GM13976 (cell line): ENCODE measurements at places on chromosomes 2 and 18.
A peak's percentile ranks its signal among the peaks of the same experiment; 100 is the strongest.

GRCh38 chr18:48875942-48876511 is 74.7 kb downstream of the SMAD7 start:
- DNase-seq = no peak

- no peak for DNase-seq
Measured at GRCh38 chr2:170204298-170204951, 26.5 kb downstream of the MYO3B start.

DNA sequence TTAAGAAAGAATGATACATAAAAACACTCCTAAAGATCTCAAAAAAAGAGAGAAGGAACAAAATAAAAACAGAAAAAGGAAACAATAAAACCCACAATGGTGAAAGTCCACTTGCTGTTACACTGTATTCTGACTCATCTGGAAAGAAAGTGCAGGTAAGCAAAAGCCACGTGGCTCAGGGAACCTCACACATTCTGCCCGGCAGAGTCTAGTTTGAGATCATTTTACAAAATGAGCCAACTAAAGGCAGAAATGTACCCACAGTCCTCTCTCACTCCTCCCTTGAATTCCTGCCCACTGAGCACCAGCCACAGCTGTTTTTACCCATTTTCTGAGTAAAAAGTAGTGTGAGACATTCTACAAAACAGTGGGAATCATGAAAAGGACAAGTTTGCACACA is 10.0 kb downstream of the KCNH7 start:
- DNase-seq = no peak

- no peak for DNase-seq
Measured at GRCh38 chr2:236366397-236366796, 102.2 kb upstream of the ASB18 start.

DNA sequence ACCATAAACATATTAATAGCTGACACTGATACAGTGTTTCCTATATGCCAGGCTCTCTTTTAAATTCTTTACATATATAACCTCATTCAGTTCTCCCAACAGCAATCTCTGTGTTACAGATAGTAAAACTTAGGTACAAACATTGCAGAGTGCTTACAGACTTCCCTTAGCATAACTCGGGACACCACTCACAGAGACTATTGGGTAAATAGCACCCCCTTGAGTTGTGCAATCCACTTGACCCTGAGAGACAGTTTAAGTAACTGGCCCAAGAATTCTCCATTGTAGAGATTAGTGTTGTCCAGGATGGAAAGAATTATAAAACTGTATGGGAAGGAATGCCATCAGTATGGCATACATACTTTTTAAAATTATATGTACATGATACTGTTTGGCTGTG is 110.1 kb downstream of the POLE4 start:
- DNase-seq = no peak

GRCh38 chr2:62505109-62505749 is 766 bp downstream of the TMEM17 start:
- no peak for DNase-seq

- no peak for DNase-seq
Measured at GRCh38 chr2:54640834-54641540, 82.5 kb upstream of the EML6 start.

DNA sequence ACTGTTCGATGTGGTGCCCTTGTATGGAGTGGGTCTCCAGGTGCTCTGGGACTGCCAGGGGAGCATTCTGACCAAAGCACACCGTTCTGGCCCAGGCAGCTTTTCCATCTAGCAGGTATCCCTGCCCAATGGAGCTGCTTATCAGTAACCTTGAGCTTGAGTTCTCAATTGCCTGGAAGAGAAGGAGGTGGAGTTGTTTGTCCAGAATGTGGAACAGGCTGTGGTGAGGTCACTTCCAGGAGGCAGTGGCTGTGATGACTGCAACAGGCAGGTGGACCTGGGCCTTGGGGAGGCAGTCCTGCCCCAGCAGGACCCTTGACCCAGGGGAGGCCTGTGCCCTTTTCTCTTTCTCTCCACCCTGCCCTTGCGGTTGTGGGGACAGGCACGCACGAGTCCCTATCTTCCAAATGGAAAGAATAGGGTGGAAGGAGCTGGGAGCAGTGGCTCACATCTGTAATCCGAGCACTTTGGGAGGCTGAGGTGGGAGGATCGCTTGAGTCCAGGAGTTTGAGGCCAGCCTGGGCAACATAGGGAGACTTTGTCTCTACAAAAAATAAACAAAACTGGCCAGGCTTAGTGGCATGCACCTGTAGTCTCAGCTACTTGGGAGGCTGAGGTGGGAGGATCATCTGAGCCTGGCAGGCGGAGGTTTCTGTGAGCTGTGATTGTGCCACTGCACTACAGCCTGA is 66.2 kb upstream of the MCFD2 start:
- no peak for DNase-seq

DNA sequence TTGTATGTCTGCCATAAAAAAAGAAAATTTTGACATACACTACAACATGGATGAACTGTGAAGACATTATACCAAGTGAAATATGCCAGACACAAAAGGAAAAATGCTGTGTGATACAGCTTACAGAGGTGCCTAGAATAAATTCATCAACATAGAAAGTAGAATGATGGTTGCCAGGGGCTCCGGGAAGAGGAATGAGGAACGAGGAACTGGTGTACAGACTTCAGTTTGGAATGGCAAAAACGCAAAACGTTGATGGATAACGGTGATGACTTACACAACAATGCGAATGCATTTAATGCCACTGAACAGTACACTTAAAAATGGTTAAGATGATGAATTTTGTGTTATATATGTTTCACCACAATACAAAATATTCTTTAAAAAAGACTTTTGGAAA is 61.0 kb downstream of the TTC21B start:
- DNase-seq = no peak

DNA sequence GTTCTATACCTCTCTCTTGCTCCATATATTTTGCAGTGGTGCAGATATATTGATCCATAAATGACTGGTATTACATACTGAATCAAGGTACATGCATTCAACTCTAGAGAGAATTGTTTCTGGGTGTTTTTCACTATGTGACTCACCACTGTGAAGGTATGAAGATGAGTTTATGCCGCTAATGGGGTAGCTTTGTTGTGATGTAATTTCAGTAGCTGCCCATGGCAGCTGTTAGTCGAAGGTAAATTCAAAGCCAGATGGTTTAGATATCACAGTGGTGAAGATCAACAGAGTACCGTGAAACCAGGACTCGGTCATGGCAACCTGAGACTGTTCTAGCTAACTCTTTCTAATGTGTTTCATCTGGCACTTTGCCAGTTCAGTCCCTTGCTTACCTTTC is 50.4 kb downstream of the PKP4 start:
- peak; percentile 20 for DNase-seq

DNA sequence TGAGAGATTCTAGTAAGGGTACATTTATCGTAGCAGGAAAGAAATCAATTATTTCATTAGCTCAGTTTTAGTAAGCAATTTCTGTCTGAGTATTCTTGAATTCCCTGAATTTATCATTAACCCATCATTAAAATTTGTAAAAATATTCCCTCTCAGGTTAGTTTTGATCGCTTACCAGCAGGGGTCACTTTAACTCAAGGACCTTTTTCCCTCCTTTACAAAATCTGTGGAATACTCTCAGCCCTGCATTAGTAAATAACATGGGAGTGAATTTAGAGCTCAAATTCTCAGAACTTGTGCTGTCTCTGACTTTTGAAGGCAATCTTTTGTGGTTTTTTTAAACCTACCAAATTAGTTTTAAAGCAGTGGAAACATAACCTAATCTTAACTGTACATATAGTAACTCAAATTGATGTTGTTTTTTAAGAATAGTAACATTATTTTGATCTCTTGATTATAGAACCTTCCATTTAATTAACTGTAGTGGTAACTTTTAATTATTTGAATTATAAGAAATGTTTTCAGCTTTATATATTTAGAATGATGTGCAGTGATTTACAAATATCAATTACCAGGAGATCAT is 97.2 kb downstream of the AGPS start:
- no peak for DNase-seq

DNA sequence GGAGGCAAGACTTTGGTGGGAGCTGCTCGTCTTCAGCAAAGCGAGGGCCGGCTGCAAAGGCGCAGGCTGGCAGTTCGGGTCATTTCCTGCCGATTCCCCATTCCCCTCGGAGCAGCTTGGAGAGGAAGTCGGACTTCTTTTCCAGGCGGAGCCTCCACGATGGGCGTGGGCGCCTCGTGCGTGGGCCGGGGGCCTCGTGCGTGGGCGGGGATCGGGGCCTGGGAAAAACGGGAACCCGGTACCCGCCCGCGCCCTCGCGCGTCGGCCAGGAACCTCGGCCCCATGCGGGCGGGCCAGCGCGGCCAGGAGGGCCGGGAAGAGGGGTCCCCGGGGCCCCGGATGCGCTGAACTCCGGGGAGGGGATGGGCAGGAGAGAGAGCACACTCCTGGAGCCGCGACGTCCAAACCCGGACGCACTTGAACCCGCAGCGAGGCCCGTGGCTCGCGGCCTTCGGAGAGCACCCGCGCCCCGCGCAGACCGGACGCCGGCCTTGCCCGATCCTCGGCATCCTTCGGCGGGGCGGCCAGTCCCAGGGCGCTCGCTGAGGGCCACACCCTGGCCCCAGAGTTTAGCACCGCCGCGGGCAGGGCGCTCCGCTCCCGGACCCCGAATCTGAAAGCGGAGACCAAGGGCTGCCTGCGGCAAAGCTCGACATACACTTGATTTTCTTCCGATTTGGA is 368.4 kb downstream of the MTX2 start:
- DNase-seq = no peak

DNA sequence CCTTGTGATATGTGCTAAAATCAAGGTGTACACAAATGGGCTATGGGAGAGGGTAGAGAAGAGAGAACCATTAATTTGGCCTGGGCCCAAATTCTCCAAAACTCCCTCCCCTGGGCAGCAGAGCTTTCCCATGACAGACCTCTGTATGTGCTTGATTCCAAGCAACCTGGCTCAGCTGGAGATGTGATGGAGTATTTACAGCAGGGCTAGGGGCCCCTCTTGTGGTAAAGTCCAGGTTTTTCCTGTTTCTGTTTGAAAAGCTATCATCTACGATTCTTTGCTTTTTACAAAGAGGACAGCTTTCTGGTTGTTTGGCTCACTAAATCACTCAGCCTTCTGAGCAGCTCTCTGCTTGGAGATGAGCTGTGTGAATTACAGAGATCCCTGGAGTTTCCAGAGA is 40.3 kb downstream of the KCNS3 start:
- no peak for DNase-seq

DNA sequence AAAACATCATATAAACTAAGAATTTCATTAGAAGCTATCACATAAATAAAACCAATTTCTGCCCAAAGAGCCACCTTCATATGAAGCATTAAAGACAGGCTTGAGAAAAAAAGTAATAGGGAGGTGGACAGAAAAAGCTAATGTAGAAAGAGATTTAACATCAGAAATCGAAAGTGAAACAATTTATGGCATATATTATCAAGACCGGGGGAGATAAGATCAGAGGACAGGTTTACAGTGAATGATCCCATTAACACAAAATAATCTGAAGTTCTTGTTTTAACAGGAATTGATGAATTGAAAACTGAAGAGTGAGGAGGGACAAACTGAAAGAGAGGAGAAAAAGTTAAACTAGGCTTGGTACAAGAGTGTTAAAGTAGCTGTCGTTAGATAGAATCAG is 786.3 kb upstream of the FSHR start:
- DNase-seq = peak; percentile 7

DNA sequence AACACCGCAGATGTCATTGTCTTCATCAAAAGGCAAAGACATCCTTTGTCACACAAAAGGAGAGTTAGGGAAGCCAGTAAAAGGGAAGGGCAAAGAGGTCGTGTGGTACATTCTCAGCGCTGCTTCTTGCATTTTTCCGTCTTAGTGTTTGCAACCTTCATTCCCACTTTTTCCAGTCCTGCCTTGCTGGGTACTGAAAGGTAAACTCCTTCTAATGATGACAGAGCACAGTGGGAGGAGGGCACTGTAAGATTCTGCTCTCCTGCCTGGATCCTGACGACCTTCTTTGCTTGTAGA is 424.3 kb upstream of the MEX3C start:
- no peak for DNase-seq

DNA sequence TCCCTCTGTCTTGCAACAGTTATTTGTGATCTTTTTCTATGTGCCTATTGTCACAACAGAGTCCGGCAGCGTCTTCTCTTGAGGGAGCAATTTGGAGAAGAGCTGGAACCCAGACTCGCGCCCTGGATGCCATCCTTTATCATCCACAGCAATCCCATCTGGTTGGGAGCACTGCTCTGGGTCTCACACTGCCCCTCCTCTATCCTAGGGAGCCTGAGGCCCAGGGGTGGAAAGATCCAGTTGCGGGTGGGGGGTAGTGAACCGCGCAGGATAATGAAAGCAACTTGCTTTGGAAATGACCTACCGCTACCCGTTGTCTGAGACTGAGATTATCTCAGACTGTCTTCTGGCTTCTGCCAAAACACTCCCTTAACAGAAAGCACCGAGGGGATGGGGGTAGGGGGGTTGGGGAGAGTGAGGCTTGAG is 713 bp downstream of the WBP1 start:
- no peak for DNase-seq

GRCh38 chr2:36405183-36405582 is 49.6 kb downstream of the CRIM1 start:
- DNase-seq = no peak

GRCh38 chr2:9658972-9659371 is 28.2 kb upstream of the YWHAQ start:
- DNase-seq = no peak

DNA sequence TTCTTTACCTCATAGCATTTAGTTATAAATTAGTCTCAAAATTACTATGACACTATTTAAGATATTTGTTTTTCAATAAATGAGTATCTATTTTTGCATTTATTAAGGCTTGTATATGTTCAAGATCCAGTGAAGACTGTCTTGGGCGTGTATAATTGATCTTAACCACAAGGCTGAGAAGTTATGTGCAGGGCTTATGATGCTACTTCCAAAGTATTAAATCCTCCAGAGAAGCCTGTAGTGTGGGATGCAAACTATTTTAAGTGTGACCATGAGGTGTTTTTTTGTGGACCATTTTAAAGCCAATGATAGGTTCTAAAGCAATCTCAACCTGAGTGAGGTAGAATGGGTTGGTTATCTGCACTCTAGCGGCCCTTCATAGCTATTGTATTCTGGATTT is 219.9 kb downstream of the ZNF407 start:
- no peak for DNase-seq

GRCh38 chr2:36889795-36890194 is 76.5 kb downstream of the STRN start:
- DNase-seq = no peak
